ENCODE measurements at places on chromosomes 7 and 10. TPM values are rescaled to one million over a fixed set of nuclear protein-coding genes. Genes with fewer than 3 reads are reported as not detected.

The OTUD1 gene
- 36.2 TPM for total RNA-seq

DNA sequence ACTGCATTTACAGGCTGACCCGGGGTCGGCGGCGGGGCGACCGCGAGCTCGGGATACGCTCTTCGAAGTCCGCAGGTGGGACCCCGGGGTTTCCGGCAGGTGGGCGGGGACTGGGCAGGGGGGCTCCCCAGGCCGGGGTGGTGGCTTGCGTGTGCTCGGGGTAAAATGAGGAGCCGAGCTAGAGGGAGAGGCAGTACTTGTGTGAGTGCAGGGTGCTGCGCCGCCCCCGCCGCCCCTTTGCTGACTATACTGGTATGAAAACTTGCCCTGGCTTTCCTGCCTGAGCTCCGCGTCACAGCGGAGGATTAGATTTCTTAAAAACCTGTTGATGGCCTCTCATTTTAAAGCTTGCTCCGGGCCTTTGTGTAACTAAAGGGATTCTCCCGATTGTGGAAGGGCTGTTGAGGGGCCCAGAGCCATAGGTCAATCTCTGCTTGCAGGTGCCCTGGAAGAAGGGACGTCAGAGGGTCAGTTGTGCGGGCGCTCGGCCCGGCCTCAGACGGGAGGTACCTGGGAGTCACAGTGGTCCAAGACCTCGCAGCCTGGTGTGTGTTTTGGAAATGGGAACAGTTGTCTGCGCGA, 488 bp downstream of the ARMC10 start:
- no peaks in the 10 kb centered on the region for H3K36me3 ChIP-seq
- peak; percentile 61 for DNase-seq
- H3K27me3 ChIP-seq: no peaks in the 10 kb centered on the region
- H3K4me1 ChIP-seq: peaks cover 35% of the 10 kb centered on the region
- H3K4me3 ChIP-seq: peak overlapping the region; percentile 75

- H3K4me1 ChIP-seq: peaks cover 18% of the 10 kb centered on the region
- no peak overlapping the region for H3K27ac ChIP-seq
- H3K36me3 ChIP-seq: no peaks in the 10 kb centered on the region
- H3K4me3 ChIP-seq: peak overlapping the region; percentile 11
- peaks cover 10% of the 10 kb centered on the region for H3K27me3 ChIP-seq
Observed at GRCh38 chr10:114631090-114631665, 26.9 kb downstream of the ABLIM1 start.

The OR2A12 gene
- total RNA-seq: not detected

GRCh38 chr10:9621216-9621615, 1396.5 kb upstream of the CELF2 start:
- no peak for DNase-seq
- no peak overlapping the region for H3K4me3 ChIP-seq
- no peaks in the 10 kb centered on the region for H3K27me3 ChIP-seq
- H3K27ac ChIP-seq: no peak overlapping the region
- no peaks in the 10 kb centered on the region for H3K36me3 ChIP-seq

DNA sequence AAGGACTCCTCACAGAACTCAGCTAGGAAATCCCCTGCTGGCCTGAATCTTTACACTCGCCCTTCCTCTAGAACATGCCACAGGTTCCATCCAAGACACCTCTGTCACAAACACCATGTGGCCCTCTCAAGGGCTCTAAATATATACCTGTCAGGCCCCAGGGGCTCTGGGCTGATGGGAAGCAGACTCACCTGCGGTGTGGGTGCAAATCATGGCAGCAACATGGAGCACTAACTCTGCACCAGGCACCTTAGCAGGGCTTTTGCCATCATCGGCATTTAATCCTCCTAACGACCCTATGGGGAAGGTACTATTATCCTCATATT, 17.3 kb downstream of the SH3PXD2A start:
- H3K4me3 ChIP-seq: no peak overlapping the region
- no peaks in the 10 kb centered on the region for H3K36me3 ChIP-seq
- H3K27me3 ChIP-seq: no peaks in the 10 kb centered on the region
- DNase-seq: no peak
- H3K27ac ChIP-seq: no peak overlapping the region
- H3K4me1 ChIP-seq: no peaks in the 10 kb centered on the region

Data from CD4-positive, alpha-beta memory T cell (primary cell).